ENCODE measurements at places on chromosomes 3 and 15.
A peak's percentile ranks its signal among the peaks of the same experiment; 100 is the strongest.

DNA sequence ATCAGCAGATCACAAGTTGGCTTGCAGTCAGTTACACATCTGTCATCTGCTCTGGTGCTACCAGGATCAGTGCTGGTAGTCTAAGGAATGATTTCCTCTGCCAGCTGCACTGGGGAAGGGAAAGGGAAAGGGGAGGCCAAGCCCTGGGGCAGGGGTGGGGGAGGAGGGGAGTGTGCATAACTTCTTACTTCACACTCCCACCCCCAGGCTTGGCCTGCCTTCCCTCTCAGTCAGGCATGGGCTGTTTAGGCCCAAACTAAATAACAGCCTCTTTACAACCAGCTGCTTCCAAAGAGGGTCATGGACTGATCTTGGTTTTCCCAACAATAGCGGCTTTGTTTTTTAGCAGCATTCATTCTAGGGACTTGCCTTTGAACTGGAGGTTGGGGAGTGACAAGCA is 86.1 kb upstream of the PSMD6 start:
- no peak for DNase-seq

GRCh38 chr15:82183121-82184031 is 79.2 kb downstream of the EFL1 start:
- DNase-seq = peak; percentile 55

DNA sequence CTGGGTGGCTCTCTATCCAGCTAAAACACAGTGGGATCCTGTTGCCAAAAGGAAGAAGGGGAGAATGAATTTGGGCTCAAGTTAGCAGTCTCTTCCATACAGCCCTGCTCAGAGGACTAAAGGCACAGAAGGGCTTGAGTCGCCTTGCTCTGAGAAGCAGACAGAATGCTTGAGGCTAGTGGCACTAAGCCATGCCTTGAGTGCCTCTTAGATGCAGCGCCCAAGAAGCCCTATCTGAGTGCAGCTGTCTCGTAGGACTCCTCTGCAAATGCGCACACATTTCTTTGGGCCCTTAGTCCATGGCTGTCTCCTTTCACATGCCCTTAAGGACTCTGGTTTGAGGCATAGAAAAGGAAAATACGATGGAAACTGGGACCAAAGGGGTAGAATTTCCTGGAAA is 211.3 kb upstream of the CHRM5 start:
- DNase-seq = no peak

GRCh38 chr15:35244227-35244626 is 159.1 kb upstream of the NANOGP8 start:
- DNase-seq = no peak

GRCh38 chr3:127675651-127676391 is 3.1 kb downstream of the ABTB1 start:
- DNase-seq = no peak

DNA sequence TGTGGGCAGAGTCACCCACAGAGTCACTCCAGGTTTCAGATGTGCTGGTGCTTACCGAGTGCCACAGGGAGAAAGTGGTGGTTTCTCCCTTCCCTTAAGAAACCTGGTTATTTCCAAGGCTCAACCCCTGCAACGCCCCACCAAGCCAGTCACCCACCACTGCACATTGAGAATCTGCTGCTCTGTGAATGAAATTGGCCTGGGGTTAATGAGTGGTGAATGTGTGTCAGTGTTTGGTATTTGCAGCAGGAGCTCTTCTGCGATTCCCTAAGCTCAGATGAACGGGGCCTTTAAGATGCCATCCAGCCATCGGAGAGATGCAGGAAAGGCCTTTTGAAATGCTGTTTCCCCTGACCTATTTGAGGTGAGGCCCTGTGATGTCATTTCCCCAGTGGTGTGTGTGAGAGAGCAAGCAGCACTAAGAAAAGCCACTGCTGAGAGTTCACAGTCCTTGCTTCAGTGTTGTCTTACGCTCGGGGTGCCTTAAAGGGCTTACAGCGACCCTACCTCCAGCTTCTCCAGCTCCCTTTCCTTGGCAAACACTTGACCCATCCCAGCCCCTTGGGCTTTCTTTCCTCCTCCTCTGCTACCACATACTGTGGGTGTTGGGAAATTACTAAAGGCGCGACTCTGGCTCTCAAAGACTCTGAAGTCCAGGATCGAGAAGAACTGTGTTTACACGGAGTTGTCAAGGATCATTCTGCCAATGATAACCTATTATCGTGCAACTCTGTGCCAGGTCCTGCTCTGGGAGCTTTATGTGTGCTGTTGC is 68.9 kb downstream of the SMAD3 start:
- no peak for DNase-seq

DNA sequence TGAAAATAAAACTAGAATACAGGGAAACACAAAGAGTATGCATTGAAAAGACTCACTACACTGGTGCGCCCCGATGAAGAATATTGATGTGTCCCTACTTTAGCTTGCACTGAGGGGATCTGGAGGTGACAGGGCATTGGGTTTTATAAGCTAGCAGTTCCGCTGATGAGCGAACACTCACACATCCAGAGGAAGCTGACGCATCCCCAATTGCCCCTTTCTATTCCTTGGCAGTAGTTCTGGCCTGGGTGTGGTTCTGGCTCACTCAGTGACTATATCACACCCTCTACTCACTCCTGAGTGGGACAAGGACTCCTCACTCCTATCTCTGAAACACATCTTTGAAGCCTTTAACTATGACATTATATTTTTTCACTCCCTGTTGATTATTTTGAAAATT is 71.0 kb downstream of the B3GNT5 start:
- DNase-seq = no peak

DNA sequence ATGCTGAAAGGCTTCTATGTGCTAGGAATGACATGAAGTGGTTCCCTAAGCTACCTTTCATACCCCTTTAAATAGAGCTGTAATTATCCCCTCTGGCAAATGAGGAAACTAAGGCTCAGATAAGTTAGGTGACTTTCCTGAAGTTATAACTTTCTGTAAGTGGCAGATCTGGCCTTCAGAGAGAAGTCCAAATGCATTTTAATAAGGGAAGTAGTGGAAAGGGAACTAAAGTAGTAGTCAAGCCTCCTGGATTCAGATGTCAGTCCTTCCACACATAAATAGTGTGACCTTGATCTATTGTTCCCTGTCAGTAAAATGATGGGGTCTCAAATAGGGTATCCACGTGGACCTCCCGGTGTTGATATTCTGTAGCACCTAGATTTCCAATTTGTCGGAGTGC is 277.7 kb downstream of the EDEM1 start:
- DNase-seq = no peak

DNA sequence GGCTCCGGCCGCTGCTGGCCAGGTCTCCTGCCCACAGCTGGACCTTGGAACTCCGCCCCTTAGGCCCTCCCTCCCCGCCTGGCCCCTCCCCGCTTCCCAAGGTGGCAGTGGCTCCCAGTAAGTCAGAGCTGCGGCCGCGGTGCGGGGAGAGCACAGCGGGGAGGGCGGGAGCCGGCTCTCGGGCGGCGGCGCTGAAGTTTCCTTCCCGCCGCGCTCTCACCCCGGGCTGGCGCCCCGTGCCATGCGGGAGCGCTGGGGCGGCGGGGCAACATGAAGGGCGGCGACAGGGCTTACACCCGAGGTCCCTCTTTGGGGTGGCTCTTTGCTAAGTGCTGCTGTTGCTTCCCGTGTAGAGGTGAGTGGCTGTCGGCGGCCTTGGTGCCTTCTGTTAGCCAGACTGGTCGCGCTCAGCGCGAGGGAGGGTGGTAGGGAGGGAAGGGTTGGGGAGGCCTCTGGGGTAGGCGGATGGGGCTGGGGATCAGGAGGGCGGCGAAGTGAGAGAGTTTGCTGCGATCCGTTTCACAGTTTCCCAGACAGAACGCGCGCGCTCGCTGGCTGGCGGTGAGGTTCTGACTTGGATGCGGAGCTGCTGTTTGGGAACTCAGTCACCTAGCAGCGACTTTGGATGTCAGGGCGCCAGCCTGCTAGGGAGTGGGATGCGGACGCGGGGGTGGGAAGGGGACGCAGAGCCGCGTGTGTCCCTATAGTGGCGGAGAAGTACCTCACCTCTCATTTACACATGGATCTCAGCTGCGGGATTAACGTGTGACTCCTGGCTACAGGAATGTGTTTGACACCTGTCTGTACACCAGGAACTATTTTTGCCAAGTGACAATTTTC is 145.5 kb upstream of the UMPS start:
- no peak for DNase-seq

Data from fibroblast of skin of left biceps (primary cell).